Right lobe of liver (tissue), 6 donors: ENCODE measurements at places on chromosomes 3 and 15.
A peak's percentile ranks its signal among the peaks of the same experiment; 100 is the strongest.

DNA sequence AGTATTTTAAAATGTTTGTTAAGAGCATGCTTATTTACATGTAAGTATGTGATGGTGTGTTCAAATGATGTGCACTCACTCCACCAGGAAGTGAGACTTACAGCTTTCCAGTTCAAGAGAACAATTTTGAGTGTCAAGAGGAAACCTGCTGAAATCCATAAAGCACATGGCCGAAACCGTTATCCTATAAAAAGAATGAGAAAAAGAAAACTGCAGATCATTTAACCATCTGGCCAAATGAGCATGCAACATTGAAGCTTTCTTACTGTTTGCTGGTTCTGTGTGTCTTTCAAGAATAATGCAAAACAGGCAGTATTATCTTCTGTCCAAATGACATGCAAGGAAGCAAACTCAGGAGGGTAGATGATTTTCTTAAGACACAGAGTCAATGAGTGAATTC is 26.3 kb downstream of the GABRR3 start:
- no peak for DNase-seq
- no peaks in the 10 kb centered on the region for H3K4me1 ChIP-seq
- no peaks in the 10 kb centered on the region for H3K27me3 ChIP-seq
- H3K4me3 ChIP-seq = no peak overlapping the region
- H3K36me3 ChIP-seq = peaks cover 2% of the 10 kb centered on the region
- no peak overlapping the region for H3K27ac ChIP-seq

DNA sequence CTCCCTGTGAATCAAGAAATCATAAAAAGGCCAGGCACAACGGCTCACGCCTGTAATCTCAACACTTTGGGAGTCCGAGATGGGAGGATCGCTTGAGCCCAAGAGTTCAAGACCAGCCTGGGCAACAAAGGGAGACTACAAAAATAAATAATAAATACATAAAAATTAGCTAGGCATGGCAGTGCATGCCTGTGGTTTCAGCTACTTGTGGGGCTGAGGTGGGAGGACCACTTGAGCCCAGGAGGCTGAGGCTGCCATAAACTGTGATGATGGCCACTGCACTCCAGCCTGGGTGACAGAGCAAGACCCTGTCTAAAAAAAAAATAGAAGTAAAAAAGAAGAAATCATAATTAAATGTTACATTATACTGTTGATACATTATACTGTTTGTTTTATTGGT is 28.0 kb upstream of the DCUN1D1 start:
- DNase-seq = no peak
- H3K27ac ChIP-seq = no peak overlapping the region
- no peak overlapping the region for H3K4me3 ChIP-seq
- no peaks in the 10 kb centered on the region for H3K4me1 ChIP-seq

DNA sequence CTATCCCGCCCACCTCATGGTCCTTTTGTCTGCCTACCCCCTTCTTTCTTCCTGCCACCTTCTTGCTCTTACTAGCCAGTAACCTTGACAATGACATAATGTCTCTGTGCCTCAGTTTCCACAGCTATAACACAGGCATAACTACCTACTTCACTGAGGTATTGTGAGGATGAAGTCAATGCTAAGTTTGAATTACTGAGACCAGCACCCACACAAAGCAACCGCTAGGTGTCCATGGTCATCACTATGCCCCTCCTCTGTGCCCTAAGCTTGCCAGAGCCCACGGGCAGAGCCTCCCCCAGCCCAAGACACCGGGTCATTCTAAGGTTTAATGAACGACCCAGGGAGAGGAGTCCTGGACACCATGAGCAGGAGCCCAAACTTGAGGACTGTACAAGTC is 101.6 kb downstream of the OXNAD1 start:
- no peaks in the 10 kb centered on the region for H3K4me1 ChIP-seq
- no peak for DNase-seq
- H3K27ac ChIP-seq = no peak overlapping the region
- H3K36me3 ChIP-seq = no peaks in the 10 kb centered on the region
- no peaks in the 10 kb centered on the region for H3K27me3 ChIP-seq

GRCh38 chr15:100734586-100734985 is 132.2 kb downstream of the ASB7 start:
- no peaks in the 10 kb centered on the region for H3K36me3 ChIP-seq
- DNase-seq = no peak
- H3K4me3 ChIP-seq = no peak overlapping the region
- H3K27me3 ChIP-seq = no peaks in the 10 kb centered on the region
- H3K27ac ChIP-seq = no peak overlapping the region
- H3K4me1 ChIP-seq = no peaks in the 10 kb centered on the region

DNA sequence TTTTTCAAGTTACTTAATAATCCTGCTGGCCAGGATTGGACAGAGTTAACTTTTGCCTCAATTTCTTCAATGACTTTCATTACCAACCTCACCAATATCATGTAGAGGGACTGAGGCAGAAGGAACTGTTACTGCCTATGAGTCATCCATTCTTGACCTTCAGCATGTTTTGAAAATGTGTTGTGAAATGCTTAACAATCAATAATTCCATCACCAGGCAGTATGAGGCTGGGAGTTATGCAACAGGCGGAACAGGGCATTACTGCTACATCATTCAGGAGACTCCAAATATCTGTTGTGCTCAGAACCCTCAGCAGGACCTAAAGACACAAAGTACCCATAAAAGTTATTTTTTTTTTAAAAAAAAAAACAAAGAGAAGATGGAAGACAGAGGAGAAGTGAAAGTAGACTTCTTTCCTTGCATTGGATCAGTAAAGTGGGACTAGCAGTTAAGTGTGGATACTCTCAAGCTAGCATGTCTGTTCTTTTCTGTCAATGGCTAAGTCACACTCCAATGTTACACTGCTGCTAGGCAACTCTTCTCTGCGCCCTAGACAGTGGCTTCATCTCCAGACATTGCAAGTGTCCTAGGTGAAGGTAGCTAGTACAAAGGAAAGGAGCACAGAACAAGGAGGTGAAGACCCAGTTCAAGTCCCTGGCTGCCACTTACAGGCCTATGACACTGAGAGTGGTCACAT is 184.9 kb upstream of the LPP start:
- peak; percentile 61 for DNase-seq
- H3K36me3 ChIP-seq = no peaks in the 10 kb centered on the region
- H3K4me3 ChIP-seq = no peak overlapping the region
- H3K27me3 ChIP-seq = no peaks in the 10 kb centered on the region
- peak overlapping the region; percentile 70 for H3K27ac ChIP-seq
- no peaks in the 10 kb centered on the region for H3K4me1 ChIP-seq

DNA sequence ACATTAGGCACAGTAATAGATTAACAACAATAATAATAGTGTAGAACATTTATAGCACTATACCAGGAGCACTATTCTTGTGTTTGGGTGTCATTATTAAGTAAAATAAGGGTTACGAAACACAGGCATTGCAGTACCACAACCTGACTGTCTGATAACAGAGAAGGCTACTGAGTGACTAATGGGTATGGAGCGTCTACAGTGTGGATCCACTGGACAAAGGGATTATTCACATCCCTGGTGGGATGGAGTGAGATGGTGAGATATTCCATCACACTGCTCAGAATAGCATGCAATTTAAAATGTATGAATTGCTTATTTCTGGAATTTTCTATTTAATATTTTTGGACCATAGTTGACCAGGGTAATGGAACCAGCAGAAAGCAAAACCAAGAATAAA is 18.2 kb downstream of the MINDY4B start:
- no peak overlapping the region for H3K4me3 ChIP-seq
- no peaks in the 10 kb centered on the region for H3K36me3 ChIP-seq
- DNase-seq = no peak
- no peaks in the 10 kb centered on the region for H3K27me3 ChIP-seq

DNA sequence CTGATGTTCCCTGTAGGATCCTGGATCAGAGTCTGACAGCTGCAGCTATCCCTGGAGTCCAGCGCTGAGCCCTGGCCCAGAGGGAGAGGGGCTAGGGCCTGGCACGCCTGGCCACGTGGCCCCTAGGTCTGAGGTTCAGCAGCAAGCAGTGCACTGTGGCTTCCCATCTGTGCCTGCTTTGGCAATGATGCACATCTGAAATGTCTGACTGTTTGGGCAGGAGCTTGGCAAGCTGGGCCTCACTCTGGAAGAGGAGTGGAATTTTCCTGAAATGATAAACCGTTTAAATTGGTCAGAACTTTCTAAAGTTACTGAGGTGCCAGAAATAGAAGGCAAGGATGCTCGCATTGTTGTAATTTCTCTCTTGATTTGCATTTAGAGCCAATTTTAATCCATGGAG is 48.8 kb upstream of the MRPS22 start:
- no peaks in the 10 kb centered on the region for H3K27me3 ChIP-seq
- H3K4me3 ChIP-seq = no peak overlapping the region
- no peak overlapping the region for H3K27ac ChIP-seq
- no peak for DNase-seq

DNA sequence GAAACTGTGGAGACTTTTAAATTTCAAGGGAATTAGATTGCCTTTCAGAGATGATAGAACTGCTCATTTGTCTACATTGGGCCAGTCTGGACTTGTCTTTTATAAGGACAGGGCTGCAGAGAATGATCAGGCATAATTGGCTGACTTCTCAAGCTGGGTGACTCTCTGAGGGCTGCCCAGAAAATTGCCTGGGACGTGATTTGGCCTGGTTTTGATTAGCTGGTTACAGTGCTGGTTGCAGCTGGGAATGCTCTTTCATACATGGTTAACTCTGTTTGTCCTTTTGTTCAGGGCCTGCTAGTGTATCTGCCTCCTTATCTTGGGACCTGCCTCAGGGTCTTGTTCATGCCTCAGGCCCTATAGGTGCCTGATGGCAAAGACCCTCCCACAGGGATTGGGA is 245.6 kb downstream of the CLSTN2 start:
- H3K4me1 ChIP-seq = no peaks in the 10 kb centered on the region
- no peaks in the 10 kb centered on the region for H3K36me3 ChIP-seq
- H3K4me3 ChIP-seq = no peak overlapping the region
- DNase-seq = no peak
- no peak overlapping the region for H3K27ac ChIP-seq
- H3K27me3 ChIP-seq = no peaks in the 10 kb centered on the region

DNA sequence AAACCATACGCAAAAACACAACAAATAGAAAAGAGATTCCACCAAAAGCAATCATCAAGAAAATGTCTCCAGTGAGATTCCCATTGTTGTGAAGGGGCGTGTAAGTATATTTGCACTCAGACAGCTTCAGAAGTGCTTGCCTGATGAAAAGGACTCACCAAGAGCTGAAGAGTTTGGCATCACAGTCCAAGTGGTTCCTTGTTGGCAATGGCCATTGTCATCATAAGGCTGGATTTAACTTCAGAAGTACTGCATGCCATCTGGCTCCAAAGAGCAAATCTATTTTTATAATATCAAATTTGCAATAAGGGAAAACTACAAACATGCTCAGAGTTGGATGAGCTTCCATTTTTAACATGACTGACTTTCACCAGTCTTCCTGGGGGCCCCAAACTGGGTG is 505.3 kb upstream of the NR2F2 start:
- no peak overlapping the region for H3K27ac ChIP-seq
- DNase-seq = no peak

- no peak for DNase-seq
- no peak overlapping the region for H3K27ac ChIP-seq
- H3K4me3 ChIP-seq = no peak overlapping the region
- no peaks in the 10 kb centered on the region for H3K36me3 ChIP-seq
- no peaks in the 10 kb centered on the region for H3K4me1 ChIP-seq
These were observed 32.4 kb upstream of the MME start for GRCh38 chr3:155047672-155048071.

GRCh38 chr3:193590088-193590856 is 2.7 kb upstream of the OPA1 start:
- H3K36me3 ChIP-seq = no peaks in the 10 kb centered on the region
- H3K4me1 ChIP-seq = no peaks in the 10 kb centered on the region
- no peak overlapping the region for H3K4me3 ChIP-seq
- H3K27ac ChIP-seq = no peak overlapping the region
- DNase-seq = no peak

GRCh38 chr3:55017876-55018275 is 90.0 kb upstream of the LRTM1 start:
- DNase-seq = no peak
- H3K4me3 ChIP-seq = no peak overlapping the region
- no peaks in the 10 kb centered on the region for H3K27me3 ChIP-seq

- H3K4me3 ChIP-seq = no peak overlapping the region
- H3K36me3 ChIP-seq = no peaks in the 10 kb centered on the region
- no peak overlapping the region for H3K27ac ChIP-seq
- no peaks in the 10 kb centered on the region for H3K27me3 ChIP-seq
- no peak for DNase-seq
- no peaks in the 10 kb centered on the region for H3K4me1 ChIP-seq
These were observed 143.4 kb downstream of the WNT5A start for GRCh38 chr3:55343486-55344357.

DNA sequence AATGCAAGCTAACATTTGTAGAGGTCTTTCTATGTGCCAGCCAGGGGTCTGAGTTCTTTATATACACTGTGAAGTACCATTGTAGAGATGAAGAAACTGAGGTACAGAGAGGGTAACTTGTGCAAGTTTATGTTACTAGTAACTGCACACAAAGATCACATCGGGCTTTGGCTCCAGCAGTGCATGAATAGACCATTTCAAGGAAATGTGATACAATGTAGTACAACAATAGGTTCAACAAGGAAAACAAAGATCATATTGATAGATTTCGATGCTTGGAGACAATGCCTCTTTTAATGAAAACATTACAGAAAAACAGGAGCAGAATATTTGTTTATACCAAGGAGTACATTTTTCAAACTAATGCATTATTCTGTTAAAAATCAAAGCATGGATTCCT is 115.3 kb downstream of the POLR2M start:
- no peaks in the 10 kb centered on the region for H3K27me3 ChIP-seq
- no peaks in the 10 kb centered on the region for H3K36me3 ChIP-seq
- H3K4me3 ChIP-seq = no peak overlapping the region
